ENCODE measurements at places on chromosomes 11 and 22.

DNA sequence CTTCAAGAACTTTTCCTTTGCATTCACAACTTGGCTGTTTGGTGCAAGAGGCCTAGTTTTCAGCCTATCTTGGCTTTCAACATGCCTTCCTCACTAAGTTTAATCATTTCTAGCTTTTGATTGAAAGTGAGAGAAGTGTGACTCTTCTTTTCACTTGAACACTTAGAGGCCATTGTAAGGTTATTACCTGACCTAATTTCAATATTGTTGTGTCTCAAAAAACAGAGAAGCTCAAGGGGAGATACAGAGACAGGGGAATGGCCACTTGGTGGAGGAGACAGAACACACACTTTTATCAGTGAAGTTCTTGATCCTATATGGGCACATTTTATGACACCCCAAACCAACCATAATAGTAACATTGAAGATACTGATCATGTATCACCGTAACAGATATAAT is 532.3 kb downstream of the DLG2 start:
- DNase-seq = no peak

DNA sequence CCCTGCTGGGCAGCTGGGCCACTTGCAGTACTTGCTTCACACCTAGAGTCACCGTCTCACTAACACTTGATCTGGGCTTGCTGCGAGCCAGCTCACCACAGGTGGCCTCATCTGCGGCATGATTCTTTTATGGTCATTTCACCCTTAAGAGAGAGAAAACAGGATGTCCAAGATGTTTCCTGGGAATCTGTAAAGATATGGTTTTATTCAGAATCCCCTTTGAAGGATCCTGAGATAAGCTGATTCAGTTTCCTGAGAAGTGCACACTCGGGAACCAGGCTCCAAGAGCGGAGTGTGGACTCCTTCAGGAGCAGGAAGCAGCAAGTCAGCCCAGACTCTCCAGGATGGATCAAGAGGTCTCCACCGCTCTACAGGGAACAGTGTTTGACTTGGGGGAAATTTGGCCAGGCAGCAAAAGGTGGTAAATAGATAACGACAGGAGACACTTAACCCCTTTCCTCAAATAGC is 21.8 kb upstream of the TP53AIP1 start:
- no peak for DNase-seq

DNA sequence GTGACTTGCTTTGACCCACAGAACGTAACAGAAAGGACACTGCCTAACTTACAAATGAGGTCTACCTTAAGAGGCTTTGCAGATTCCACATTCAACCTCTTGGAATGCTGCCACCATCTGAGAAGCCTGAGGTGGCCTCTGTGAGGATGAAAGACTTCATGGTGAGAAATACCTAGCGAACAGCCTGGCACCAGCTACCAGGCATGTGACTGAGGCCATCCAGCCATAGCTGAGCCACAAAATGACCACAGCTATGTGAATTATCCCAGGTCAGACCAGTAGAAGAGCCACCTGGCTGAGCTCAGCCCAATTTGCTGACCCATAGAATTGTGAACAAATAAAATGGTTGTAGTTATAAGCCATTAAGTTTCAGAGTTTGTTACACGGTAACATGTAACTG is 37.5 kb downstream of the PPARA start:
- DNase-seq = no peak

- DNase-seq = no peak
These were observed 6.2 kb downstream of the CLCF1 start for GRCh38 chr11:67366961-67367760.

DNA sequence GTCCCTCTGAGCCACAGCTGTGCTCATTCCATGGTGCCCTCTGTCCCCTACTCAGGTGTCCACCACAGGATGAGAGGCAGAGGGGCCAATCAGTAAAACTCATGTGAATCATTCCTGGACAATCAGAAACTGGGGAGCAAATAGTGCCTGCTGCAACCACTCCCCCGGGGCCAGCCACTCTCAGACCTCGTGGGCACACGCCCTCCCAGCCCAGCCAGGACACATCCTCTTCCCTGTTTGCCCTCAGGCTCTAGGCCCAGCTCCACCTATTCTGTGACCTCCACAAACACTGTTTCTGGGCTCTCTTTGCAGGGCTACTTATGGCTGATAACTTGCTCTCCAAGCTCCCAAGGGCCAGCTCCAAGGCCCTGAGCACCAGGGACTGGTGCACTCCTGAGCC is 14.0 kb upstream of the KCTD14 start:
- no peak for DNase-seq

DNA sequence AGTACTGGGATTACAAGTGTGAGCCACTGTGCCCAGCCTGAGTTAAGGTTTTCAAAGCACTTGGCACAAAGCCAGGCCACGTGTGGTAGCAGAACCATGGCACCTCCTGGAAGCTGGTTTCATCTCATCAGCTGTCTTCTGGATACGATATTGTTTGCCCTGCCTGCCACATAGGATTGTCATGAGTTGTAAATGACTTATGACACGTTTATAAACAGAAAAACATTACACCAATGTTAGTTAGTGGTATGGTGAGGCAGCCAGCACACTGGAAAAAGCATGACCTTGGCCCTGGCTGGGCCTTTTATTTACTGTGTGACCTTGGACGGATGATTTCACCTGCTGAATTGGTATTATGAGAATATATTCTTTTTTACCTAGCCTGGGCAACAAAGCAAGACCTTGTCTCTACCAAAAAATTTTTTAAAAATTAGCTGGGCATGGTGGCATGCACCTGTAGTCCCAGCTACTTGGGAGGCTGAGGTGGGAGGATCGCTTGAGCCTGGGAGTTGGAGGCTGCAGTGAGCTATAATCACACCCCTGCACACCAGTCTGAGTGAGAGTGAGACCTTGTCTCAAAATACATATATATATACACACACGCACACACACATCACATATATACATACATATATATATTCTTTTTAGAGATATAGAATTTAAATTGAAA is 24.0 kb upstream of the MYH9 start:
- peak; percentile 42 for DNase-seq

- DNase-seq = no peak
These were observed 6.0 kb upstream of the SCGB2A2 start for GRCh38 chr11:62264004-62264403.

DNA sequence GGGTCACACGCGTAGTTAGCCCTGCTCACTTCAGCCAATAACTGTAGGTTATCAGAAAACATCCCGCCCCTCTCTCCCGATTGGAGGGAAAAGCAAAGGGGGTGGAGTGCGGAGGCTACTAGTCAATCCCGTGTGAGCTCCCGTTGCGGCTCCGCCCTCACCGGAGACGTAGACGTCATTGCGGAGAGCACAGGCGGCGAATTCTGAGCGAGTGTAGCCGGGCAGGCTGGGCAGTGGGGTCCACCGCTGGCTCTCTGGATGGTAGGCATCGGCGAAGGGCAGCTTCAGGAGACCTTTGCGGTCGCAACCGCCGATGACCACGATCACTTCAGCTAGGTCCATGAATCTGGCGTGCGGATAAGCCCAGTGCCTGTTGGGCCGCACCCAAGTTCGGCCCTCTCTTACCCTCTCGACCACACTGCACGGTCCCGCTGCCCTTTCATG is 4.7 kb downstream of the KLHL35 start:
- DNase-seq = peak; percentile 70

- no peak for DNase-seq
These were observed 30.6 kb upstream of the YAP1 start for GRCh38 chr11:102079625-102080024.

- no peak for DNase-seq
These were observed 1.1 kb upstream of the EMID1 start for GRCh38 chr22:29204455-29205183.

- DNase-seq = no peak
These were observed 60.5 kb downstream of the DDI1 start for GRCh38 chr11:104096900-104097299.

DNA sequence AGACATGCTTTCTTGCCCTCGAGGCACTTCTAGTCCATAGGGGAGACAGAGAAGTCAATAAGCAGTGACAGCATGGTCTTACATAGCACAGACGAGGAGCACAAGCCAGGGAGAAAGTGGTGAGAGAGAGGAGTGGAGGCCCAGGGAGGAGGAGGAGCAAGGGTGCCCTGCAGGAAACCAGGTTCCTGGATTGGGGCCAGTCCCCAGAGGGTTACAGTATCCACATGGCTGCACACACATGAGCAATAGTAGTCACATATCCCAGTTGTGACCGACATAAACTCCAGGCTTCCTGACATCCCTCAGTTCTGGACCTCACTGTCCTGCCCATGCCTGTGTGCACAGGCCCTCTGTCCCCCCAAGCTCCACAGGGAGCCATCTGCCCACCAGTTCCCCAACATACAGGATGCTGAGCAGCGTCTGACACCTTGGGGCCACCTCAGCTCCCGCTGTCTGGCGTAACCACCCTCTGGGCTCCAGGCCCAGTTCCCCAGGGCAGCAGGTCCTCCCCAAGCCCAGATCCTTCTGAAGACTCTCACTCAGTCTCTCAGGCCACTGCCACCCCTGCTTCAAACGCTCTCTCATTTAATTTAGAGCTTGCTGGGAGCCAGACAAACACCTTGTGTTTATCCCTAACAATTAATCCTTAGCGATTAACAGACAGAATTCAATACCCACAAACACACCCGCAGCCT is 53.7 kb downstream of the DSCAML1 start:
- DNase-seq = no peak

DNA sequence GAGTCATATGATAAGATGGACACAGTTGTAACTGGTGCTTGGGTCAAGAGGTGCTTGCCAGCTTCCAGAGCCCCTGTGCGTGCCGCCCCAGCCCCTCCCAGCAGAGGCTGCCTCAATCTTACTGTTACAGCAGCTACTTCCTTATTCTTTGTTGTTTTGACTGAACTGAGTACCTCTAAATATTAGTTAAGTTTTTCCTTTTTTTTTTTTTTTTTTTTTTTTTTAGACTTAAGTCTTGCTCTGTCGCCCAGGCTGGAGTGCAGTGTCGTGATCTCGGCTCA is 8.8 kb downstream of the ZBED4 start:
- no peak for DNase-seq

DNA sequence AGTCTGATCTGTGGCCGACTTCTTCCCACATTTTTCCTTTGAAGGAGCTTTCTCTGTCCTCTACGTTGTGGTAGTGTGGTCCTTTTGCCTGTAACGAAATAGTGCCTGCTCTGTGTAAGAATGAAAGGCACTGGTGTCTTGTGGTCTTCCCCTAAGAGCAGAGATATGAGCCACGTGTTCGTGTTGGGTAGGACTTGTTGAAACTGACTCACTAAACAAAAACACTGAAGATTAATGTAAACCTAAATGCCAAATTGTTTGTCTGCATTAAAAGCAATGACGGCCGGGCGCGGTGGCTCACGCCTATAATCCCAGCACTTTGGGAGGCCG is 10.1 kb upstream of the RPS3 start:
- DNase-seq = no peak

GRCh38 chr11:34158661-34159060 is 53.2 kb downstream of the NAT10 start:
- no peak for DNase-seq

DNA sequence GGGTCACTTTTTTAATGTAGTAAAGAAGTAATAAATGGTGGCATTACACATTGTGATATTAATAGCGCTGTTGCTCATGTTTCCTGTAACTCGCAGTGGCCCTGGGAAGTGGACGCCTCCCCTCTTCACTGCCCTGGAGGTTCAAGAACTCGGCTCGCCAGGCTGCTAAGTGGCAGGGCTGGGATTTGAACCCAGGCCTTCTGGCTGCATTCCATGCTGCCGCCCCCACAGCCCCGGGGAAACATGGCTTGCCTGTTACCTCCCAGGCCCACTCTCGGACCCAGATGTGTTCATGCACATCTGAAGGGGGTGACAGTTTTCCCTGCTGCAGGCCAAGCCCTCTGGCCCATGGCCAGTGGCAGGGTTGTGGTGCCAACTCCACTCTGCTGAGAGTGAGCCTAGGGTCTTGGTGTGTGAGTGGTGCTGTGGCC is 25.0 kb upstream of the MGAT3 start:
- no peak for DNase-seq

GRCh38 chr11:128021349-128022006 is 565.9 kb downstream of the ETS1 start:
- DNase-seq = no peak

- DNase-seq = no peak
These were observed 2.0 kb downstream of the NAV2 start for GRCh38 chr11:19714387-19715363.

- no peak for DNase-seq
These were observed 781 bp downstream of the NECTIN1 start for GRCh38 chr11:119728211-119728626.

DNA sequence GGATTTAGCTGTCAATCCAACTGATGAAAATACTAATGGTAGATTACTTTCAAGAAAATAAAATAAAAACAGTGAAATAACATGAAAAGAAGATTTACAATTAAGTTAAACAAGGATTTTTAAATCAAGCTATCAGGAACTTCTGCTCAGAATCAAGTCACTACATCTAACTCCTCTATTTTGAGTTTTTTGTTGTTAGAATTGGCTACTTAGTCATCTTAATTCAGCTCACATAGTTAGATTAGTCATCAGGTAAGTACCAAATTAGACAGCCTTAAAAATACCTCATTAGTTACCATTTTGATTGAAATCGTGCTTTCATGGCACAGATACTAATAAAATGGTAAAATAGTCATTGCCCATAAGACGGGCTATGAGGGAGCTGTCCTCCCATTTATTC is 35.8 kb downstream of the BTG4 start:
- no peak for DNase-seq

GRCh38 chr22:33330534-33330933 is 272.4 kb upstream of the SYN3 start:
- DNase-seq = no peak

GRCh38 chr11:103488031-103488461 is 378.8 kb downstream of the DYNC2H1 start:
- no peak for DNase-seq

DNA sequence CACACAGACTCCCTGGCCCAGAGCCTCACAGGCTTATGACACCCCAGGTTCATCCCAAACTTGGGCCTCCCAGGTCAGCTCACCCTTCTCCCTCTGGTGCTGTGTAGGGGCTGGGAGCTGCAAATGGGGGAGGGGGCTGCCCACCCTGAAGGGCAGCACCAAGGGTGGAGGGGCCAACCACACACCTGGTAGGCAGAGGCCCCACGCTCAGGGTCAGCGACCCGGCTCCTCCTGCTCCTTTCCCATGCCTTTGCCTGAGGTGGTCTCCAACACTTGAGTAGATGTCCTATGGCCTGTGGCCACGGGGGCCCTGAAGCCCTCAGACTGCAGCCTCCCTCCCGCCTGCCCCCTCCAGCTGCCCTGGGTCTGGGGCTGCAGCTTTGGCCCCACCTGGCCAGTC is 3.4 kb downstream of the DGCR6 start:
- DNase-seq = no peak

GRCh38 chr11:8383627-8384026 is 119.9 kb upstream of the LMO1 start:
- no peak for DNase-seq
